ENCODE measurements at places on chromosomes 12 and 14. TPM values are rescaled to one million over a fixed set of nuclear protein-coding genes. Genes with fewer than 3 reads are reported as not detected.

The PIANP gene
- total RNA-seq, result 0.17 TPM

DNA sequence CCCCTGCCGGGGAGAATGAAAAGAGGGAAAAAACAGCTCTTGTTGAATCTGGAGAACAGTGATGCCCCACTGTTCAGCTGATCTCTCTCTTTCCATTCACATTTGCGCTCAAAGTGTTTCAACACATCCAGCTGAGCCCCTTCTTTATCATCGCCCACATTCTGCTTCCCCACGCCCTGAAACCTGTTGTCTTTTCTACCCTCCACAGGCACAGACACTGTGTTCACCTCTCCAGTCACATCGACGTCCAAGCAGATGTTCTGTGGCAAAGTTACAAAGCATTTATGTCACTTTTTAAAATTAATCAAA, 338.7 kb downstream of the EGLN3 start:
- H3K36me3 ChIP-seq, result no peaks in the 10 kb centered on the region
- no peak overlapping the region for H3K4me3 ChIP-seq

DNA sequence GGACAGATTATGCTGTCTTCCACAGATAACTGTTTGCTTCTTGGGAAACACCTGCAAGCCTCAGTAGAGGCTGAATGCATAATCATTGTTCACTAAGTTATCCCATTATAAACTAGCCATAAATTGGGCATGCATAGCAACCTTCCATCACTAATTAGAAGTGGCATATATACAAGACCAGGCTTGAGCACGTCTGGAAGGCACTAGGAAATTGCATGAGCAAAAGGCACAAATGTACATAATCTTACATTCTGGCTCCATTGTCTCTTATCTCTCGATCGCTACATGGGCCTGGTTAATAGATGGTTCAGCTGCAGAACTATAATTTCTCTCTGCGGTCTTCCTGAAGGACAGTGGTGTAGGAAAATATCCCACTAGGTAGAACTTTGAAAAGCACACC, 679.2 kb downstream of the RPL10L start:
- H3K27ac ChIP-seq, result no peak overlapping the region
- H3K4me3 ChIP-seq, result no peak overlapping the region
- no peaks in the 10 kb centered on the region for H3K36me3 ChIP-seq

DNA sequence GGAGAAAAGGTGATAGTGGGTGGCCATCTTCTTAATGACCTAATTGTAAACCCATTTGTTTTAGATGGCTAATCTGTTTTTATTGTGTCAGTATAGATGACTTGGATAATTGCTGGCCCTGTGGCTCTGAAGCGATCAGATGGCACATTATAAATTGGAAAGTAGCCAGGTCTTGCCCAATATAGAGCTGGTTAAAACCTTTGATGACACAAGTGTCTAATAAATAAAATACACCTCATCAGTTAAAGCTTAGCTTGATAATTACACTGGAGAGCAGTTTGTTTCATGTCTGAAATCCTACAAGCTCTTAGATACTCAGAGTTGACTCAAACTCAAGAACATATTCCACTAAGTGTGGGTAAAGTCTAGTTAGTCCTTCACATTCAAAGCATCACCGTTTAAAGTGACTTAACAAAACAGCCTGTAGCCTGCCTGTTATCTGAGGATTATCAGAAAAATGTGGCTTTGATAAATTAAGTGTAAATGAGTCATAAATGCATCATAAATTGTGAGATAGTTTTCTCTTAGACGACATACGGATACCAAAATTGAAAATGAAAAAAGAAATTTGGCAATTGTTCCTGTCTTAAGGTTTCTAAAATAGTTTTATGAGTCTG, 280.9 kb downstream of the LRIG3 start:
- no peak overlapping the region for H3K27ac ChIP-seq
- peaks cover 8% of the 10 kb centered on the region for H3K4me1 ChIP-seq
- no peak overlapping the region for H3K4me3 ChIP-seq
- DNase-seq, result no peak
- H3K27me3 ChIP-seq, result no peaks in the 10 kb centered on the region

DNA sequence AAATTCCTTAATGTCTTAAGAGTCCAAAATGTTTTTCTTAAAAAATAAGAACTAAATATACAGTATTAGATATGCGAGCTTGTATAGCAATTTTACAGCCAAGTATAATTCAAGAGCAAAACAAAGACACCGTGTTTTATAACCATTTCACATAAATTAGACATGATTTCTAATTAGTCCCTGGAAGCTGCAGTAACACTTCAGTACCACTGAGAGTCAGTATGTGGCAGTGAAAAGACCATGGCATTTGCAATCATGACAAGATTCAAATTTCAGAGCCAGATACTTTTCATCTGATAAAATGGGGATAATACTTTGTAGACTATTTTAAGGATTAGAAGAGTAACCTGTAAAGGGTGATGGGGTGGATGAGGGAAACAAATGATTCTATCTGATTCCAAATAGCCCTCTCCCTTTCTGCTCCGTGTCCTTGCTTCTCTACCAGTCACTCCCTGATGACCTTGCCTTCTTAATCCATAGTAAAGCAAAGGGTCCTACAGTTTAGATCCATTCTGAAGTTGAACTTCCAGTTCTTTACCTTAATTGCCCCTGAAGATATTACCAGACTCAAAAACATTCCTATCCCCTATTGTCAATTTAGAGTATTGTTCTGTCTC, 145.4 kb upstream of the ABCD2 start:
- no peaks in the 10 kb centered on the region for H3K27me3 ChIP-seq
- H3K4me3 ChIP-seq, result no peak overlapping the region
- peak; percentile 56 for DNase-seq
- no peak overlapping the region for H3K27ac ChIP-seq
- H3K4me1 ChIP-seq, result no peaks in the 10 kb centered on the region

DNA sequence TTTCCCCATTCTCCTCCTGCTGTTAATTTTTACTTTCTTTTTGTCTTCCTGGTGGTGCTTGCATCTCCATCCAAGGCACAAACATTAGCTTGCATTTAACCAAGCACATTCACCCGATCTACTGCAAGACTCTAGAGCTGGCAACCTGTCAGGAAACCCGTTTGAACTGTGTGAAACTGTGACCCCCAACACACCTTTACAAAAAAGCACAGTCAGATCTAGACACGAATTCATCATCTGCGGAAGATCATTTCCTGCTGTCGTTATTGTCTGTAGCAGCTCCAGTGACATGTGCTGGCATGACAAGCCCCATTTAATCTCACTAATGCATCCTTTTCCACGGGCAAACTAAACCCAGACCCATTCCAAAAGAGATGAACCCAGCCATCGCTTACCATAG, 340.5 kb downstream of the VRK1 start:
- H3K36me3 ChIP-seq, result no peaks in the 10 kb centered on the region
- no peak for DNase-seq
- no peak overlapping the region for H3K27ac ChIP-seq
- no peak overlapping the region for H3K4me3 ChIP-seq
- no peaks in the 10 kb centered on the region for H3K4me1 ChIP-seq

DNA sequence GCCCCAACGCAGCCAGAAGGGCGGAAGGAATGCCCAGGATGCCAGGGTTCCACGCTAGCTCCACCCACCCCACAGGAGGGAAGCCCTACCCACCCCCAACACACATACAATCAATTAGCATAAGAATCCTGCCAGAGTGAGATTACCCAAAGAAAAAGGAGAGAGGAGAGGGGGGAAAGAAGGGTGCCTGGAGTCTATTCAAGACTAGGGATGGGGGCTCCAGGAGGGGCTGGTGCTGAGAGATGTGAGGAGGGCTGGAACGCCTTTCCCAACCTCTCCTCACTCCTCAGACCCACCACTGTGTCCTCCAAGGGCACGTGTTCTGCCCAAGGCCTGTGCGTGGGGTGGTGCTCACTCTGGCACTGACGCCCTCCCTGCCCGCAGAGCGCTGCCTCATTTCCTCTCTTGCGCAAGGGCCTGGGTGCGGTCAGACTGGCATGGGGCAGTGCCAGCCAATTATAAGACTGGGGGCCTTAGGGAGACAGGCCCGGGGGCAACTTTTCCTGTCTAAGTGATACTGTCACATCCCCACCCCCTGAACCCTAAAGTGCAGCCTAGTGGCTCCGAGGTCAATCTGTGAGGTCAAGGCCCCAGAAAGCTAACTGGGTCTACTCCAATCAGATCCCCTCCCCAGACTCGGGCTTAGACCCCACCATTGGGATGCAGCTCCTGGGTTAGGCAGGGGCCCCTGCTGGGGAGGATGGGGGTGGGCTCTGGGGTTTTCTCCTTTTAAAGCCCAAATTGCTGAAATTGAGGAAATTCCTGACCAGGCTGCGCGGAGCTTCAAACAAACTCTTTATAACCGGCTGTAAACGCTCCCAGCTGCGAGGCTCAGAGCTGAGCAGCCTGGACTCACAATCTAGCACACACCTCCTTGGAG, 10.2 kb upstream of the ITGB7 start:
- H3K4me1 ChIP-seq, result peaks cover 39% of the 10 kb centered on the region
- H3K36me3 ChIP-seq, result no peaks in the 10 kb centered on the region
- no peak overlapping the region for H3K4me3 ChIP-seq
- no peak for DNase-seq

The PMCH gene
- total RNA-seq, result 1.3 TPM

The SLC38A4 gene
- 37.3 TPM for total RNA-seq

DNA sequence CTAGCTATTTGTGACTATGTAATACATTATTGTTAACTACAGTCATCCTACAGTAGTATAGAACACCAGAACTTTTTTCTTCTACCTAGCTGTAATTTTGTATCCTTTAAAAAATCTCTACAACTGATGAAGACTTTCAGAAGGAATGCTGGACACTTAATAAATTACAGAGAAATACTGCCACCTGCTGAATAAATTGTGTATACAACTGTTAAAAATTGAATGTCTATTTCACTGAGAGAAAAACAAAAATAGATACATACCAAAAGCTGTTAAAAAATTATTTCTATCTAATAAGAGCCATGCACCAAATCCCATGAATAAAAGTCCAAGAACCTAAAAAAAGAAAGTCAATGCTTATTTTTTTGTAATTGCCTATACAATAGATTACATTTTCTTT, 6.6 kb downstream of the TSPAN19 start:
- DNase-seq, result peak; percentile 45
- peaks cover 4% of the 10 kb centered on the region for H3K27me3 ChIP-seq
- H3K36me3 ChIP-seq, result no peaks in the 10 kb centered on the region
- no peak overlapping the region for H3K27ac ChIP-seq

The SERPINA9 gene
- 0.60 TPM for total RNA-seq
